Posterior cingulate gyrus (tissue), 11 donors: ENCODE measurements at places on chromosomes 12 and 14.

- no peak for DNase-seq
These were observed 7.6 kb upstream of the STAT6 start for GRCh38 chr12:57118711-57119271.

DNA sequence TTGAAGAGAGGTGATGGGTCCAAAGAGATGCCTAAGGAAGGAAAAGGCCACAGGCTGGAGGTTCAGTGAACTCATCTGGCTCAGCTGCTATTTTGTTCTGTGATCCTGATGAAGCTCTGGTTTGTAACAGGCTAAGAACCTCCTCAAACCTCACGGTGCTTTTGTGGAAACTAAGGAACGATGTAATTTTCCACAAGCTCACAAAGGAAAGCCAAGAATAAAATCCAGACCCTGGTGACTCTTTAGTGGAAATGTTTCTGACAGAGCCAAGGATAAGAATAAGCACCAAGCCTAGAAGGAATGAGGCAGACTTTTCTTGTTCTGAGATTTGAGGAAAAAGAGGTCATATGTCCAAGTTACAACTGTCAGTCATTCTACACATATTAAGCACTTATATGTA is 93.6 kb downstream of the SLC24A4 start:
- no peak for DNase-seq

- DNase-seq: peak; percentile 78
These were observed 630 bp downstream of the NELL2 start for GRCh38 chr12:44875417-44875953.

- DNase-seq: no peak
These were observed 56.4 kb upstream of the NEDD1 start for GRCh38 chr12:96850676-96851075.

DNA sequence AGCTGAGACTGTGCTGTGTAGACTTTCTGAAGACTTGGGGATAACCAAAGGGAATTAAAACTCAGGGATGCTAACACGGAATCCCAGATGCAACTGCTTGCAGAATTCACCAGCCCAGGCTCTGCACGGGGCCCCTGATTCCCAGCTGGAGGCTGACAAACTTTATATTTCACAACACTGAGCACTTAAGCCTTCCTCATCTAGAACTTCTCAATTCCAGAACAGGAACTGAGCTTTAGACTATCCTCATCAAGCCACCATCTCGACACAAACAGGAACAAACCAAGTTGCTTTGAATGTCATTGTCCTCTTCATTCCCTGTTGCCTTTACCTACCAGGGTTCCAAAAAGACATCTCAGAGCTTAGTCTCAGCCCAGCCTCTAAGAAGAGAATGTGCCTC is 22.2 kb downstream of the CCDC63 start:
- no peak for DNase-seq

DNA sequence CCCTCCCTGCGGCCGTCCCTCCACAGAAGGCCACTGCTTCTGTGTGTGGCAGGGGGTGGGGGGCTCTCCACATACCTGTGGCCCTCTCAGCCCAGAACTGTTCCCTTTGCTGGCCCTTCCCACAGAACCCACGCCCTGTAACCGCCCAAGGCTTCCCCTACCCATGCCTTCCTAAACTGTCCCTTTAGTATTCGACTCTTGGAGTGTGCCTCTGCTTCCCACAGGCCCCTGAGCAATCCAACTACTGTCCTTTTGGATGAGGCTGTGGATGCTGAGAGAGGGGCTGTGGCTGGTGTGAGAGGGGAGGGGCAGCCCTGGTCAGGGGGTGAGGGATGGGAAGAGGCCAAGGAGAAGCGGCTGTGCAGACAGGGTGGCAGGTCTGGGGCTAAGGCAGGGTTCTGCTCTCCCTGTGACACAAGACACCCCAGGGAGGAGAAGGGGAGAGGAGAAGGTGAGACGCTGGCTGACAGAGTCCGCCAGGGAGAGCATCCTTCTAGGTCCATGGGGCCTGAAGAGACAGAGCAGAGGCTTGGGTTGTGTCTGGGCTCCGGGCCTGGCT is 46.0 kb downstream of the DLK1 start:
- DNase-seq: no peak

GRCh38 chr12:85363382-85364190 is 83.6 kb downstream of the ALX1 start:
- DNase-seq: no peak

DNA sequence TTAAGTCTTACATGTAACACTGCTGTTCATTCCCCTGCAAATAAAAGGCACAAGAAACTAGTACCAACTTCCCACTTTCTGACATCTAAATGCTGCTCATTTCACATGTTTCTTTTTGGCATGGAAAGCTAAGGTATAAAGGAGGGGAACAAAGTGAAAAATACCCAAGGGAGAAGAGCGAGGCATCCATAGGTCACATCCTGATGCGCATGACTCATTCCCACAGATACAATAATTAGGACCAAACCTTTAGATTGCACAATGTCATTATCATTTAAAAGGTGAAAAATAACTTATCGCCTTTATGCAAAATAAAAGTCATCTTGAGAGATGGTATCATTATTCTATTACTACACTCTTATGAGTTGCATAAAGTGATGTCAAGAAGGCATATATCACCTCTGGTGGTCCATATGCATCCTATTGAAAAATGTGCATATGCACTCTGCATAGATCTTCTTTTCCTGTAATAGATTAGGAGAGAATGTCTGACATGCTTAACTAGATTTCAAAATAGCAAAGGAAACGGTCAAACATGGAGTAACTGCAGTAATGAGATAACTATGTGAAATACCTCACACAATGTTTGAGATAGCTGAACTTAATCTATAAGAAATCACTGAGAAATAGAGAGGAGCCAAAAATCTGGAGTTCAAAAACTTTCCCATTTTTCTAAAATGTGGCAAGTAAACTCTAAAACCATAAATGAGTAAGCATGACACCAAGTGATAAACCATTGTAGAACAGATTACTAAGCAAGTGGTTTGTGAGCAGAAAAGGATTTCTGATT is 382.5 kb upstream of the TMTC1 start:
- no peak for DNase-seq

DNA sequence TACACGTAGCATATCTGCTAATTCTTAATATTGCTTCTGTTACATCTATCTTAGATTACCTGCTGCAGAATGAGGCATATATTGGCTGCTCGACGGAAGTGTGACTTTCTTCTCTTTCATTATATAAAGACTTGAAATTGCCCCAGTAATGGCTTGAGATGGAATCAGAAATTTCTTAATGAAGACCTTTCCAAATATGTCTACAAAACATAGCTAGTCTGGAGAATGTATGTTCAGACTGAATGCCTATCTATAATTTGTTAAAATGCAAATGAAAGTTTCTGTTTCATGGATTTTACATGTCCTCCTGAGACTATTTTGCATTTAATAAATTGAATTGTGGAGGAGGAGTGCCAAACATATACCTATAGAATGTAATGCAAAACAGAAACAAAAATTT is at the start of gene TAS2R10:
Gene TAS2R10 (minus strand): TSS at position 101 of the 400 bp plus-strand sequence. CDS start 89 bp downstream, at position 12.
- no peak for DNase-seq

DNA sequence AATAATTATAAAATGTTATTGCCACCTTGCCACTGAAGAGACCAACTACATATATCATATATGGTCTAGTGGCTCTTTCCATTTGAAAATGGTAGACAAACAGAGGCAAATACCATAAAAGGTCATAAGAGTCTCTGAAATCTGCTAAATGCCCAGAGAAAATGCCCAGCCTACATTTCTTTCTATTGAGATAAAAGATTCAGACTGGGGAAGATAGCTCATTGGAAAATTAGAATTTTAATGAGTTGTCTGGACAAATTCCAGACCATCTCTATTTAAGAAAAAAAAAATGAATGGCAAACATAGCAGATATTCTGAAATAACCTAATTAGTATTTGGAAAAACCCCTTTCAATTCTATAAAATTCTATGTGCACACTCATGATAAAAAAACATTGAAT is 79.9 kb upstream of the BBS10 start:
- no peak for DNase-seq

DNA sequence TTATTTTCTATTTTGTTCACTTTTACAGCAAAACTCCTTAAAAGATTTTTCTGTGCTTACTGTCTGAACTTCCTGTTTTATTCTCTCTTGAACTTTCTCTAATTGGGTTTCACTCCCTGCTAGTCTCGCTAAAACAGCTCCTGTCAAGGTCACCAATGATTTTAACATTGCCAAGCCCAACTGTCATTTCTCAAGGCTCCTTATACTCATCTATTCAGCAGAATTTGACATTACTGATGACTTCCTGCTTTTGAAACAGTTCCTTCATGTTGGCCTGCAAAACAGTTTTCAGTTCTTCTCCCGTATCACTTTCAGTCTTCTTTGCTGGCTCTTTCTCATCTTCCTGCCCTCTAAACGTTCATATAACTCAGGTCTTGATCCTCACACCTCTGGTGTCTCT is 268.5 kb upstream of the USP15 start:
- no peak for DNase-seq

GRCh38 chr14:74429221-74429691 is 3.2 kb upstream of the SYNDIG1L start:
- no peak for DNase-seq

GRCh38 chr12:25792031-25792430 is 166.5 kb upstream of the RASSF8 start:
- DNase-seq: no peak

DNA sequence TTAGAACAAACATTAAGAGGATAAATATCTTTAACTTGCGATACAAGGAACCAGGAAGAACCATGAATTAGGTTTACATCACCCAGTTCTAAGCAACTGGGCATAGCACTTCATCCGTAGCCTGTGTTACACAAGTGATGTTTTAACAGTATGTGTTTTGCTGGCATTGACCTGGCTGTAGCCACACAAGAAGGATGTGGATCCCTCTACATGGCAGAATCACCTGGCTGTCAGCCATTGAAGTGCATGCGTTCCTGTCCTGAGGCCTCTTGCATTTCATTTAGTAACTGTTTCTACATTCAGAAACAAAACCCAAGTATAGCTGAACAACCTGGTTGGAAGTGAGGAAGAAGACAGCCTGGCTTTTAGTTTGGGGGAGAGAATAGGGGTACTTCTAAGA is 72.2 kb downstream of the TGFB3 start:
- DNase-seq: no peak

DNA sequence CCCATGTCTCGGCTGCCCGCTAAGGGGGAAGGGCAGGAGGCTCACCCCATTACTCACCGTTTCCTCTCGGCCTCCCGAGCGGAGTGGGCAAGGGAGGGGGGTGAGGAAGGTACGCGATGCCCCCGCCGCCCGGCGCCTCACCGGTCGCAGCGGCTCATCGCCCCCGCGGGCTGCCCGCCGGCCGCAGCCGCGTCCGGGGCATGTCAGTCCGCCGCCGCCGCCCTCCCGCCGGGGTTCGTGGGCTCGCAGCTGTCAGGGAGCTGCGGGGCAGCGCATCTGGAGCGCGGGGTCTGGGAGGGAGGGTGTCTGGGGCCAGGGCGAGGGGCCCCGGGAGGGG is 461 bp downstream of the SLC8A3 start:
- no peak for DNase-seq

- DNase-seq: no peak
These were observed 96.4 kb upstream of the MON2 start for GRCh38 chr12:62370189-62370588.

DNA sequence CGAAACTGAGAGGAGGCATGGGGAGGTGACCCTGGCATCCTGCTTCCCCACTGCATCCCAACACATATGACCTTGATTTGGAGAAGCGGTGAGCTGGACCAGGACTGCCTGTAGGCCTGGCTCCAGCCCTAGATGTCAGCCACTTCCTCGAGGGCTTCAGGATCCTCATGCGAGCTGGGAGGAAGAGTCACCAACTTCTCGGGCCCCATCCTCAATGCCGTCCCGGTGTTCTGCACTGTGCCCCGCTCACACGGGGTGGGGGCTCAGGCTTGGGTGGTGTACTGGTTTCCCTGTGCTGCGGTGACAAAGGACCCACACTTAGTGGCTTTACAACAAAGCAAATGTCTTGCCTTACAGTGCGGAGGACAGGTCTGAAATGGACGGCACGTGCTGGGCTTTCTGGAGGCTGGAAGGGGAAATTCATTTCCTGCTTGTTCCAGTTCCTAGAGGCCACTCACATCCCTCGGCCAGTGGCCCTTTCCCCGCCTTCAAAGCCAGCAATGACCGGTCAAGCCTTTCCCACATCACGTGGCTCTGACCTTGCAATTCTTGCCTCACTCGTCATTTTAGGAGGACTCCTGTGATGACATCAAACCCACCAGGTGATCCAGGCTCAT is 298.1 kb upstream of the RTL1 start:
- peak; percentile 29 for DNase-seq

DNA sequence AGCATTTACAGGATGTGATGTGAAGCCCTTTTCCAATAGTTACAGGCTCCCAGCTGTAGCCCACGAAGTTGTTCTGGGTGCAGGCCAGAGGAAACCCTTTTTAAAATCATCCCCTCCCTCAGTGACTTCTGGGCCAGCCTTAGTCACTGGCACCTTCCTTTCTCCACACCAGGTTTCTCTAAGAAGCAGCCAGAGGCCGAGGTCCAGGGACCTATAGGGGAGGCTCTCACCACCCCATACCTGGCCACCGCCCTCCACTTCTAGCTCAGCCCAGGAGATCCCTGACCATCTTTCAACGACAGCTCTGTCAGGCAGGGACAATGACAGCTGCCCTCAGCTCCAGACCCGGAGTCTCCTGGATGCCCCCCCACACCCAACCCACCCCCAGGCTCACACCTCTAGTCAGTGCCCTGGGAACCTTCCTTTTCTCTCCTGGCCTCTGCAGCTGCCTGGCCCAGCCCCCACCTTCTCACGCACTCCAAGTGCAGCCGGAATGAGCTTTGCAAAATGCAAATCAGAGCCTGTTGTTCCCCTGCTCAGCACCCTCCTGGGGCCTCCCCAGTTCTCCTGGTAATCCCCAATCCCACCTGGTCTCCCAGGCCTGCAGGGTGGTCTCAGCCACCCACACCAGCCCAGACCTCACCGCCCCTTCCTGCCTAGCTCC is 46.7 kb downstream of the TESC start:
- DNase-seq: no peak

DNA sequence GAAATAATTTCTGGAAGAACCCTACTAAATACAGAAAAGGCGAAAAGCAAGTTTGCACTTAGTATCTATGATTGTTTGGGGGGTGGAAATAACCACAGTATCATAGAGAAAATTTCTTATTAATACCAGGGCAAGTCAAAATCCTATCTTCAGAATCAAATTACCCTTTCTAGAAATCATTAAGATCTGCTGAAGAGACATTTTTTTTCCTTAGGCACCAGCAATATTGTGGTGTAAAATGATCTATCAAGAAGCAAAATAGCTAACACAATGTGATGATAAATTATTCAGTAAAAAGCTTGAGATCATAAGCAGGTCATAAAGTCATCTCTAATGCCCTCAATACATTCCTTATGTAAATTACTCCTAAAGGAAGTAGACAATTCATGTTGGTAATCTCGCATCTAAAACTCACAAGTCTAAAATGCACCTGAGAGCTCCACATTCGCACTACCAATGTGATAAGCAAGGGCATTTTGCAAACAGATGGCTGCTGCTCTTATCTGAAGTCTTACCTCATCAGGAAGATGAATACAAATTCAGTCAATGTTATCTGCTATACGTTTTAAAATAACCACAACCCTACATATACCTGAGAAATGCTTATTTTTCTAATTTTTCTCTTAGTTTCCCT is 14.6 kb downstream of the HEATR5A start:
- DNase-seq: no peak

- peak; percentile 57 for DNase-seq
These were observed 20.2 kb downstream of the FBXL14 start for GRCh38 chr12:1573960-1574864.
